ENCODE measurements at places on chromosomes 11 and 22. TPM values are rescaled to one million over a fixed set of nuclear protein-coding genes. Genes with fewer than 3 reads are reported as not detected.
A peak's percentile ranks its signal among the peaks of the same experiment; 100 is the strongest.

DNA sequence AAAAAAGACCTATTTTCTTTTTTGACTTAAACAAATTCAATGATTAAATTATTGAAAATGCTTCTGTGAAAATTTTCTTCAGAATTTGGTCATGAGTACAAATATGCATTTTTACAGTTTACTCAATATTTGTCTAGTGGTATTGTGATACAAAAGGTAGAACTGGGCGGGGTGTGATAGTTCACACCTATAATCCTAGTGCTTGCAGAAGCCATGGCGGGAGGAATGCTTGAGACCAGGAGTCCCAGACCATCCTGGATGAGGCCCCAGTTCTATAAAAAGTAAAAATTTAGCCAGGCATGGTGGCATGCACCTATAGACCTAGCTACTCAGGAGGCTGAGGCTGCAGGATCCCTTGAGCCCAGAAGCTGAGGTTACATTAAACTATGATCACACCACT is 90.6 kb downstream of the ARHGAP42 start:
- peak overlapping the region; percentile 93 for H3K27ac ChIP-seq
- peaks cover 36% of the 10 kb centered on the region for H3K4me1 ChIP-seq
- H3K4me3 ChIP-seq: peak overlapping the region; percentile 18
- peaks cover 11% of the 10 kb centered on the region for H3K36me3 ChIP-seq
- no peaks in the 10 kb centered on the region for H3K27me3 ChIP-seq
- peak; percentile 60 for DNase-seq

- no peaks in the 10 kb centered on the region for H3K27me3 ChIP-seq
- H3K4me3 ChIP-seq: no peak overlapping the region
- no peaks in the 10 kb centered on the region for H3K4me1 ChIP-seq
- H3K27ac ChIP-seq: no peak overlapping the region
- peak; percentile 82 for DNase-seq
- H3K36me3 ChIP-seq: no peaks in the 10 kb centered on the region
Observed at GRCh38 chr11:85590848-85591483, 36.2 kb downstream of the DLG2 start.

DNA sequence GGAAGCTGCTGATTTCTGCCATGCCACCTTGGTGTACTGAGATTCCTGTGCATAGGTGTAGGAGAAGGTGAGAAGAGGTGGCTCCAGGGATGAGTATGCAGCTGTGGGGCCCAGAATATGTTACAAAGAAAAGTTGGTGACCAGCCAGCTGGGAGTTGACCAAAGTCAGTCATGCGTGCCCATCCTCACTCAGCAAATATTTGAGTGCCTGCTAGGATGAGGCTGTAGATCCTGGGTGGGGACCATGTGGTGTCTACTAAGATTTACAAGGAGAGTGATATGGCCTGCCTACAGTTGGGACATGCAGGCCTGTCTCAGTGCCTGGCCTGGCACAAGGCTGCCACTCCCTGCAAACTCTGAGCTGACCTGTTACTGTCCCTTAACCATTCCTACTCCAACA is 19.4 kb downstream of the RNF185 start:
- no peak overlapping the region for H3K4me3 ChIP-seq
- no peaks in the 10 kb centered on the region for H3K27me3 ChIP-seq
- peak; percentile 92 for DNase-seq
- H3K27ac ChIP-seq: peak overlapping the region; percentile 75
- H3K36me3 ChIP-seq: no peaks in the 10 kb centered on the region

DNA sequence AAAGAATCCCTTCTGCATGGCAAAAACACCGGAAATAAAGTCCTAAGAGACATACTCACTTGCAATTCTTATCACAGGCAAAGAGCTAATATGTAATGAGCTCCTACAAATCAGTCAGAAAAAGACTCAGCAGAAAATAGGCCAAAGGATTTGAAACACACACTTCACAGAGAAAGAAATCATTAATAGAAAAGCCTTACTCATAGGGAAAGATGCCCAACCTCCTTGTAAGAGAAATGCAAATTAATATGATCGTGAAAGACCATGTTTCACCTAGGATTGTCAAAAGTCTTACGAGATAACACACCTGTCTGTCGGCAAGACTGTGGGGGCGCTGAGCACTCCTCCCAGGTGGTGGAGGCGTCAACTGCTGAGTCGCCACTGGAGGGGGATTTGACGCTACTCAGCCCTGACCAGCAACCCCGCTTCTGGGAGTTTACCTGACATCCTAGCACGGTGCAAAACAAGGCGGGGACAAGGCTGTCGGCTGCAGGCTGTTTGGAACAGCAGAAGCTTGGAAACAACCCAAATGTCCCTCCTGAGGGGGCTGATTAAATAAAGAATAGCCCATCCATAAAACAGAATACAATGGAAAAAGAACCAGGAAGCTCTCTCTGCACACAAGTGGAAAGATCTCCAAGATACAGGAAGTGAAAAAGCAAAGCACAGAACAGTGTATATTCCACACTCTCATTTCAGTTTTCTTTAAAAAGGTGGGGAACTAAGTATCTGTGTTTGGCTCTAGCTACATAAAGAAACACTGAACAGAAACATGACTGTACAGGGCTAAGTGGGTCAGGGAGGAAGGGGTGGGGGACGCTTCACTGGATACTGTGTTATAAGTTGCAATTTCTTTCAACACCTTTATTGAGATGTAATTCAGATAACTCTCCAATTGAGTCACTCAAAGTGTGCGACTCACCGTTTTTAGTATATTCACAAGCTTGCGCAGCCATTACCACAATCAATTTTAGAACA is 11.5 kb downstream of the CSNK1E start:
- H3K4me3 ChIP-seq: no peak overlapping the region
- H3K4me1 ChIP-seq: peaks cover 26% of the 10 kb centered on the region
- peak overlapping the region; percentile 76 for H3K27ac ChIP-seq
- H3K36me3 ChIP-seq: peaks cover 61% of the 10 kb centered on the region

DNA sequence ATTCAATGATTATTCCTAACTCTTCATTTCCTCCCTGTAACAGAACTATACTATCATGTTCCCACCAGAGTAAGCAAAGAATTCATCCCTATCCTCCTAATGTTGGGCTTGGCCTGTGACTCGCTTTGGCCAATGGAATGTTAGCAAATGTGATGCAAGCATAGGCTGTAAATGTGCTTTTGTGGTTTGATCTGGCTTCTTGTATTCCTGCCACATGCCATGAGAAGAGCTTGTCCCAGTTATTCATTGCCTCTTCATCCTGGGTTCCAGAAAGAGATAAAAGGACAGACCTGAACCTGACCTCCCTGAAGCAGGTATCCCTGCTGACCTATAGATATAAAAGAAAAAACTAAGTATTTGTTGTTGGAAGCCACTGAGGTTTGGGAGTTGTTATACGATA is 51.0 kb downstream of the SYTL2 start:
- H3K36me3 ChIP-seq: peaks cover 7% of the 10 kb centered on the region
- no peak overlapping the region for H3K4me3 ChIP-seq
- no peaks in the 10 kb centered on the region for H3K27me3 ChIP-seq

DNA sequence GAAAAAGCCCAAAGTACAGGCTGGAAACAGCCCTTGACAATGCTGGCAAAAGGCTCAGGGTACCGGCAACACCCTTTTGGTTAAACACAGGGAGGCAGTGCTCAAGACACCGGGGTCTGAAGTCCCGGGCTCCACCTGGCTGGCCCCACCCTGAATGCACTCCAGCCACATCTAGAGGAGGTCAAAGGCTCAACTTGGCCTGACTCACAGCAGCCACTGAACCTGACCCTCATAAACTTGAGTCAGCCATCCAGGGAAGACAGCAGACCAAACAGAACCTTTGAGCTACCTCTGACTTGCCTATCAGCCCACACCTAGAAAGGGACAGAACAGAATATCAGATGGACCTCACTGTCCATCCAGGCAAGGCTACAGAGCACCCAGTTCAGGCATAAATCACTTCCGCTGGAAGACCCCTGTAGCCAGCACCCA is 3.8 kb downstream of the CFL1 start:
- no peak overlapping the region for H3K27ac ChIP-seq
- H3K27me3 ChIP-seq: no peaks in the 10 kb centered on the region
- DNase-seq: no peak

The DDX25 gene
- not detected for total RNA-seq

The MB gene
- total RNA-seq: 21.6 TPM

The ABTB2 gene
- 10.0 TPM for total RNA-seq

The TREH gene
- total RNA-seq: not detected

The MS4A15 gene
- not detected for total RNA-seq

The GGTLC2 gene
- total RNA-seq: not detected
